WTC11 (cell line): ENCODE measurements at places on chromosomes 1 and 21.

- DNase-seq: peak; percentile 50
Observed at GRCh38 chr1:119909890-119910596, 13.7 kb upstream of the ADAM30 start.

DNA sequence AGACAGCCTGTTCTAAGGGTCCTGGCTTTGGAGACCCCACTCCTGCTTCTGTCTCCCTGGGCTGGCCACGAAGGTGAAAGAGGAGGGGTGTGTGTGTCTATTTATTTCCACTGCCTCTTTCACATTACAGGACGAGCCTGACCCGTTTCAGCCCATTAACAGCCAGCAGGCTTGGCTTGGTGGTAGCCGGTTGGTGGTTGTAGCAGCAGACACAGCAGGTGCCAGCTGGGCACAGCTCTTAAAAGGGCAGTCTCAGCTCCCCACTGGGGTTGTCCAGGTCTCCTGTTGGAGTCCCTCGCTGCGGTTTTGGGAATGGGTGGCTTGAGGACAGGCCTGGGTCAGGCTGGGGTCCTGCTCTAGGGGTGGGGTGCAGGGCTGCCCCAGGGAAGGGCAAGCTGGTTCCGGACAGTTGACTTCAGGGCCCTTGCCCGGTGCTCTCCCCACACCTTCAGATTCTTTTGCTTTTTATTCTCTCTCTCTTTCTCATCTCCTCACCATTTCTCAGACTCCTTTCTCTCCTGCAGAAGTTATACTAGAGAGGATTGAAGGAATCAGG lies 84.6 kb downstream of the ACTL8 start:
- no peak for DNase-seq

DNA sequence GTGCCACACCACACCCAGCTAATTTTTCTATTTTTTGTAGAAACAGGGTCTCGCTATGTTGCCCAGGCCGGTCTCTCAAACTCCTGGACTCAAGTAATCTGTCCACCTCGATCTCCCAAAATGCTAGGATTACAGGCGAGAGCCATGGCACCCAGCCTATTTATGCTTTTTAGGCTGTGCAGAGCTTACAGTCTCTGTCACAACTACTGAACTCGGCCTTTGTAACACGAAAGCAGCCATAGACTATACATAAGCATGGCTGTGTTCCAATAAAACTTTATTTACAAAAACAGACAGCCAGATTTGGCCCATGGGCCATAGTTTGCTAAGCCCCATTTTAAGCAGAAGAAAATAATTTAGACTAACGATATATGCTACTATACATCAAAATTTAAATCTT lies 54.4 kb downstream of the NID1 start:
- no peak for DNase-seq

- peak; percentile 82 for DNase-seq
Observed at GRCh38 chr1:5509664-5510452, 482.4 kb downstream of the NPHP4 start.

DNA sequence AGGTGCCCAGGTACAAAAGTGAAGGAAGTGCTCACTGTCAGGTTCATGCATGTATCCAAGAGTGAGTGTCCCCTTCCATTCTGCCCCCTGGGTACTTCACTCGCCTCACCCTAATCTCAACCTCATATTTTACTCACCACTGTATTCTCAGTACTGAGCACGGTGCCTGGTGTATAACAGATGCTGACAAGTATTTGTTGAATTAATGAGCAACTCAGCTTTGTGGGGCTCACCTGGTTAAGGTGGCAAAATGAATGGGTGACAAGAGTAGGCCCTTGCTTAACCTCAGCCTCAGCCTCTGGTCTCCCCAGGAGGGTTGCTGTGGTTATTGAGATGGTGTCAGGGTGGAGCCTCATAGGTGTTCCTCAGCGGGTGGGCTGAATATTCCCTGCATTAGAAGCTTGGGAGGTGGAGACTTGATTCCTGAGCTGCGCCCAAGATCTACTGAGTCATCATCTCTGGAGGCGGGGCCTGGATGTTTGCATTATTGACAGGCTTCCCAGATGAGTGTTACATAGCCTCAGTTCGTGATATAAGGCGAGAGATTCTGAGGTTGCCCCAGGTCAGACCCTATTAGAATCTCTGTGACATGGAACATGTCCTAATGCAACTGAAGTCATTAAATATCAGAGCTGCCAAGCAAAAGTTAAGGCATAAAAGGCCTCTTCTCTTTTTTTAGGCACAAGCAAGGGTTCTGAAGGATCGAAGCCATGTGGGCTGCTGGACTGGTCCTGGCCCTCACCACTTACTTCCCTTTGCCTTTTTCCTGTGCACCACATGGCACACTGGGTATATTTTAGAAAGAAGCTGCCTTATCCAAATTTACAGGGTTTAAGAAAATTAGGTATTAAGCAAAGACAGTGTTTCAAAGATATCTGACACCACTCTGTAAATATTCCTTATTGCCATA lies 39.2 kb downstream of the SYT6 start:
- DNase-seq: no peak

DNA sequence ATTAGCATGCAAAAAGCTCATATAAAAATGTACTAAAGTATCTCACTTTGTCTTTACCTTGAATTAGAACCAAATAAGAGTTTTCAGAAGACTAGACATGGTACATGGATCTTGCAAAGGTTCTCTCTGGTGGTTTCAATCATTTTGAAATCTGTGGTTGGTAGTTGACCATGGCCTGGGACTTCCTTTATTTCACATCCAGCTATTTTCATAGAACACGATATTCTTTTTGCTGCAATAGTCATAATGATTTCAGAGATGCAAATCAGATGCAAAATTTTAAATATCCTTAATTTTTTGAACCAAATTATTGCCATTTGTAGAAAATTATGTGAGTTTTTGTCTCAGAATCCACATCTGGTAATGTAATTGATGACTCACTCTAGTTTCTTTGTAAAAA lies 375.1 kb upstream of the ZP4 start:
- no peak for DNase-seq

GRCh38 chr1:161932668-161933067 lies 91.0 kb downstream of the OLFML2B start:
- no peak for DNase-seq

DNA sequence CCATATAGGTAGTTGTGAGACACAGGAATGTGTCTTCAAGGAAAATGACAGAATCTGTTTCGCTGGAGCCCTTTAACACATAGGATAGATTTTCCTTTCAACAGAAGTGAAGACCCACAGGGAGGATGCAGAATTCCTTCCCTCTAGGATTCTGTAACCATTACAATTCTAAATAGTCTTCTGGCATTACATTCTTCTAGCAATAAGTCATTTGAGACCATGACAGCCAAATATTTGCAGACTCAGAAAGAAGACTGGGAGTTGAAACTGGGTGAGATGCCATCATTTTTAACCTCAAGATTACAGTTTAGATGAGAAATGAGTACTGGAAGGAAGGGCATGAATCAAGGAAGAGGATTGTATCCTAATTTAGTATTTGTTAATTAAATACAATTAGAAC lies 61.6 kb downstream of the ZBTB18 start:
- no peak for DNase-seq

GRCh38 chr1:180632326-180633056 lies 669 bp downstream of the XPR1 start:
- DNase-seq: peak; percentile 75

DNA sequence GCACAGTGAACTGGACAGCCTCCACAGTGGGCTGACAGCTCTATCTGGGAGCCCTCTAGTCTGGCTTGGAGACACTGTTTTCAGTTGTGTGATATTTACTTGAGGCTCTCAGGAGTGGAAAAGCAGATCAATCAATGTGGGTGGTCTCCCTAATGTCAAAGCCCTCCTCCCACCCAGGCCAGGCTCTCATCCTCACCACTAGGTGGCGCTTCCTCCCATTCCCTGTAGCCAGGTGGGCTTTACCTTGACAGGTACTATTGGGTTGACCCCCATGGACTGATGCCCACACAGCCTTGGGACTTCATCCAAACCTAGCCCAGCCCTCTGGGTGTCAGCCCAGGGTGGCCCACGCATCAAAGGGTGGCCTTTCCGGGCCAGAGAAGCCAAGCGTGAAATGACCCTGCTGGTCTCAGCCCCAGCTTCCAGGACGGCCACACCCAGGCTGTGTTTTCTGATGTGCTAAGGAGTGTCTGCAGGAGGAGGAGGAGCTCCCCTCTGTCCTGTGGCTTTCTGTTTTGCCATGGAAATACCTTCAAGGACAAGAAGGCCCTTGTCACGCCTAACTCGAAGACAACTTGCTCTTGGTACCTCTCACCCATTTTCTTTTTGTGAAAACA lies 54.0 kb downstream of the CLIC6 start:
- peak; percentile 76 for DNase-seq

GRCh38 chr1:61047061-61047460 lies 35.3 kb upstream of the NFIA start:
- DNase-seq: no peak

GRCh38 chr21:45818276-45818903 lies 163.2 kb upstream of the COL6A1 start:
- DNase-seq: no peak

GRCh38 chr1:30822966-30823581 lies 65.5 kb upstream of the LAPTM5 start:
- DNase-seq: no peak

DNA sequence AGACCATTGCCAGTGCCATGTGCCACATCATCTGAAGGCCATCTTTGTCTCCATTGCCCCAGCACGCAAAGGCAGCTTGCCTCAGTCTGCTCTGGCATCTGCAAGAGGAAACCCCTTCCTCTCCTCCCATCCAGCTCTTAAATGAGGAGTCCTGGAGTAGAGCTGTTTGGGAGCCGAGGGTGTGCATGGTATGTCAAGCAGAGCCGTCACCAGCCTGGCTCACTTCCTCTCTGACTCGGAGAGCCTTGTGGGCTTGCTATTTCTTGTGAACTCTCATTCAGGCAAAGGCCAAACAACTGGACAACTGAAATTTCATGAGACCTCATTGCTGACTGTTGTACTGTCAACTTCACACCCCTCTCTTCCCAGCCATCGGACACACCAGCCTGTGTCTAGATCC lies 143.9 kb downstream of the SIPA1L2 start:
- no peak for DNase-seq

DNA sequence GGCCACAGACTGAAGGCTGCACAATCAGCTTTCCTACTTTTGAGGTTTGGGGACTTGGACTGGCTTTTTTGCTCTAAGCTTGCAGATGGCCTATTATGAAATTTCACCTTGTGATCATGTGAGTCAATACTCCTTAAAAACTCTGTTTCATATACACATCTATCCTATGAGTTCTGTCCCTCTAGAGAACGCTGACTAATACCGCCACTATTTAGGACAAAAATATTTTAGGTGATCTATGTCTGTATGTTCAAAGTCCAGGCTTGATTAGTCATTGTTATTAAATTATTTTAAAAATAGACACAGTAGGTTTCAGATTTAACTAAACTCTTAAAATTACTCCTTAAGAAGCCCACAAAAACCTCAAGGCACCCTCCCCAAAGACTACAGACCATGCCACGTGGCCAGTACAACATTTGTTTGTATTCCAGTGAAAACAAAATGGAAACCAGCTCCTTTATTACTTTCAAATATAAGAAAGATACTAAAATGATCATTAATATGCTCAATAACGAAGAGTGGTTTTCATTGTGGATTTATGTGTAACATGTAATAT lies 63.1 kb downstream of the TMPRSS15 start:
- no peak for DNase-seq

GRCh38 chr1:176243746-176244145 lies 36.7 kb upstream of the COP1 start:
- no peak for DNase-seq

- DNase-seq: no peak
Observed at GRCh38 chr1:28506907-28507246, 1.0 kb downstream of the RCC1 start.

DNA sequence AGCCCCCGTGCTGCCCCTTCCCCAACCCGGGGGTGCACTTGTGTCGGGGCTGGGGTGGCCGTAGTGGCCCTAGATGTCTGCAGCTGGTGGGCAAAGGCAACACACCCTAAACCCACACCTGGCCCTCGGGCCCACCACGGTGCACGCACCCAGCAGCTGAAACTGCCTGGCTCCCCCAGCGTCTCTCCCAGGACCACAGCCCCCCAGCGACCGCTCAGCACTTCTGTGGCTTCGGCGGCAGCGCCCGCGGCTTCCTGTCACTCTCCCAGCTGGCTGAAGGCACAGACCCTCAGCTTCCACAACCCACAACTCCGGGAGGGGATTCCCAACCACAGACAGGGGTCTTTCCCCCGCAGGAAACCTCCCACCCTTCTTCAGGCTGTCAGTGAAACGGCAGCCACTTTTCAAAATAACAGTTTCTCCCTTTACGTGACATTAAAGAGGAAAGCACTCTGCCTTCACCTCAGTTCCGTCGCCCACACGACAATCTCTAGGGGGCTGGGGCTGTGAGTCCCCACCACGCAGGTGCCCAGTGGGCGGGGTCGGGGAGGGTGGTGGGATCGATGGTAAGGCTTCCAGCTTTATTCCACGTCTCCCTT lies 40.7 kb upstream of the COL6A2 start:
- DNase-seq: no peak

GRCh38 chr1:232853994-232854797 lies 49.0 kb downstream of the MAP10 start:
- no peak for DNase-seq

GRCh38 chr1:116807394-116808199 lies 53.4 kb downstream of the CD2 start:
- no peak for DNase-seq

GRCh38 chr1:176800978-176801513 lies 338.1 kb downstream of the PAPPA2 start:
- no peak for DNase-seq

DNA sequence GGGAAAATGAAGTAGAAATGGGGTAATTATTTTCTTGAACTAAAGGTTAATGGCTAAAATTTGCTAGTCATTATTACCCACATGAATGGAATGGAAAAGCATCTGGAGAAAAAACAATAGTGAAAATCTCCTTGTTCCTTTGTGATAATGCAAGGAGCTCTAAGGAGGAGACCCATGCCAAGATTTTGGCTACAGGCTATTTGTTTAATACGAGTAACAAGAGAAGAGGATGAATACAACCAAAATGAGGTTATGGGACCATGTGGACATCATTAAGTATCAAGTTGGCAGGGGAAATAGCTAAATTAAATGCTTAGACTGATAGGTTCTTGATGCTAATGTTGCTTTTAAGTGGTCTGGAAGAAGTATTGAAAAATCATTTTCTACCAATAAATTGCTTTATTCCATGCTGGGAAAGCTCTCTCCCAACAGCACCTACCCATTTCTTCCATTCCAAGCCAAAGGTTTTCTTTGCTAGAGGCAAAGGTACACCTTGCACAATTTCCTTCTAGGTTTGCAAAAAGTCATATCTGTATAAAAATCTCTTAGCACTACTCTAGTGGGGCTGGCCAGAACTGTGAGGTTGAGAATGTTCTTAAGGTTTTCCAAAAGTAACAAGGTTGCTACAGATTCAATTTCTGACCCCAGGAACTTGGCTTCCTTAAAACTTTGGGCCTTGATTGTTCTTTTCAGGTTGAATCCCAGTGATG lies 100.2 kb downstream of the SMYD2 start:
- no peak for DNase-seq

DNA sequence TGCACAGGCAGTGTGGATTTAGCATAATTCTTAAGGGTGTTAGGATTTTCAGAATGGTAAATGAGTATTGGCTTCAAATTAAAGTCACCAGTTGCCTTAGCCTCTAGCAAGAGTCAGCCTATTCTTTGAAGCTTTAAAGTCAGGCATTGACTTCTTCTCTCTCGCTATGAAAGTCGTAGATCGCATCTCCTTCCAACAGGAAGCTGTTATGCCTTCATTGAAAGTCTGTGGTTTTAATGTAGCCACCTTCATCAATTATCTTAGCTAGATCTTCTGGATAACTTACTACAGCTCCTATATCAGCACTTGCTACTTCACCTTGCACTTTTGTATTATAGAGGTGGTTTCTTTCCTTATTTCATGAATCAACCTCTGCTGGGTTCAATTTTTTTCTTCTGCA lies 320.2 kb downstream of the PTPRC start:
- DNase-seq: no peak

GRCh38 chr1:170318736-170319135 lies 173.0 kb downstream of the NTMT2 start:
- no peak for DNase-seq
